ENCODE measurements at places on chromosomes 5 and 9. TPM values are rescaled to one million over a fixed set of nuclear protein-coding genes. Genes with fewer than 3 reads are reported as not detected.

Gene TOPORS
- 18.4 TPM for total RNA-seq

Gene ADCY2
- total RNA-seq, result not detected

Gene PCDHGB6
- 0.73 TPM for total RNA-seq

Gene CDKN2B
- 21.0 TPM for total RNA-seq

Gene SPATA31A7
- total RNA-seq, result not detected

Gene GPR150
- total RNA-seq, result 1.9 TPM

Gene DIPK1B
- 151 TPM for total RNA-seq

Gene EQTN
- not detected for total RNA-seq

Gene GLT6D1
- not detected for total RNA-seq

Gene NME5
- 0.39 TPM for total RNA-seq

Gene ZMYND19
- 35.3 TPM for total RNA-seq

Gene C9orf153
- not detected for total RNA-seq

Gene SHROOM1
- 13.9 TPM for total RNA-seq

Gene ENG
- total RNA-seq, result 378 TPM

Gene GCNT1
- total RNA-seq, result 1.5 TPM

Gene LARP1
- total RNA-seq, result 87.3 TPM

Gene MARCOL
- total RNA-seq, result not detected

Gene PCDHGC5
- total RNA-seq, result 0.20 TPM

Gene TMED9
- 179 TPM for total RNA-seq

Gene ZFP37
- 0.60 TPM for total RNA-seq

Gene C5orf52
- not detected for total RNA-seq

Gene NR2F1-AS1
- 7.9 TPM for total RNA-seq

Gene PTGES
- total RNA-seq, result 0.30 TPM

Gene CMYA5
- total RNA-seq, result under 0.01 TPM

Gene SLC2A6
- total RNA-seq, result 57.0 TPM

Gene SOWAHA
- not detected for total RNA-seq

Gene CBY3
- total RNA-seq, result not detected

Gene NUTM2F
- not detected for total RNA-seq

Gene GADD45G
- 0.33 TPM for total RNA-seq

Gene CCT5
- 639 TPM for total RNA-seq

Gene TSLP
- total RNA-seq, result not detected

Gene RFK
- total RNA-seq, result 38.7 TPM

Gene SREK1
- total RNA-seq, result 19.8 TPM
